Fibroblast of villous mesenchyme (primary cell): ENCODE measurements at places on chromosomes 7 and 10. TPM values are rescaled to one million over a fixed set of nuclear protein-coding genes. Genes with fewer than 3 reads are reported as not detected.

PRLHR gene
- not detected in 2 replicates for total RNA-seq

TEX47 gene
- not detected in 2 replicates for total RNA-seq

CAMK2B gene
- total RNA-seq: under 0.01 TPM in 1 of 2 replicates, not detected in the other

POU6F2 gene
- under 0.01 and 0.32 TPM in 2 replicates for total RNA-seq

PAX4 gene
- not detected in 2 replicates for total RNA-seq

SAMD9 gene
- 15.8 and 21.2 TPM in 2 replicates for total RNA-seq

SLC18A2 gene
- under 0.01 TPM in 1 of 2 replicates, not detected in the other for total RNA-seq

UBE3C gene
- 92.8 and 150 TPM in 2 replicates for total RNA-seq

SPDYE2 gene
- not detected in 2 replicates for total RNA-seq

OR2A5 gene
- total RNA-seq: not detected in 2 replicates

GRCh38 chr7:74993121-74993520 is 28.6 kb downstream of the CASTOR2 start:
- DNase-seq: no peak

GRCh38 chr10:48913674-48914073 is 26.0 kb downstream of the LRRC18 start:
- no peak for DNase-seq

DNA sequence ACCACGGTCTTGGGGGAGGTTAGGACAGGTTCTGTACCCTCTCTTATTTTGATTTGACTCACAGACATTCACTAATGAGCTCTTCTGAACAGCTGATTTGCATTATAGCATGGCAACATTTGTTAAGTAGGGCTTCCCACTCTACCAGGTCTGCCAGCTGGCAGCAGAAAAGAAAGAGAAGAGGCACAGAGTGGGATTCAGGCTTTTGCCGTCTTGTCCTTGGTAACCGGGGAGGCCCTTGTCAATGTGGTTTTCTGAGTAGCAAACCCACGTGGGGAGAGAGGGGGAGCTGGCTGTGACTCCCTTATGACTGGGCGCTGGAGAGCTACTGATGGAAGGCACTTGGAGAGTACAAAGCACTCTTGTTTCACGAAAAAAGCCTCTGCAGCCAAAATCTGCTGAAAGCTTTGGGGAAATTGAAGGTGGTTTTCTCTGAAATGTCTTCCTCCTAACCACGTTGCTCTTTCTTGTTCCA is 355.3 kb upstream of the GALNT17 start:
- no peak for DNase-seq

- no peak for DNase-seq
Measured at GRCh38 chr7:132697003-132697402, 120.7 kb upstream of the PLXNA4 start.

- DNase-seq: no peak
Measured at GRCh38 chr7:109235316-109235715, 665.6 kb downstream of the DNAJB9 start.

GRCh38 chr10:68813559-68813958 is 13.8 kb upstream of the STOX1 start:
- DNase-seq: no peak

DNA sequence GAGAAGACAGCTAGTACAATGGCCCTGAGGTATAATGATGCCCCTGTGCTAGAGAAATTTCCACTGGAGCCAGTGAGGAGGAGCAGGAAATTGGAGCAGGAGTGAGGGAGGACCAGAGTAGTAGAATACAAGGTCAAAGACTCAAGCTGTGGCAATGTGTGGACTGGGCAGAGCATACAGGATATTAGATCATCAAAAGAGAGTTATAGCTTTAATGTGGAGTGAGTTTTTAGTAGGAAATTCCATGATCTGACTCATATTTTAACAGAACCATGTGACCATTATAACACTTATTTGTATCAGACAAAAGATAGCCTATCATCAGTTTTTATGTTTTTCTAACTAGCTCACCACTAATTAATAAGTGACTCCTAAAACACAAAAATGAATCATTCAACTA is 154.1 kb downstream of the DGKB start:
- peak; percentile 40 for DNase-seq

DNA sequence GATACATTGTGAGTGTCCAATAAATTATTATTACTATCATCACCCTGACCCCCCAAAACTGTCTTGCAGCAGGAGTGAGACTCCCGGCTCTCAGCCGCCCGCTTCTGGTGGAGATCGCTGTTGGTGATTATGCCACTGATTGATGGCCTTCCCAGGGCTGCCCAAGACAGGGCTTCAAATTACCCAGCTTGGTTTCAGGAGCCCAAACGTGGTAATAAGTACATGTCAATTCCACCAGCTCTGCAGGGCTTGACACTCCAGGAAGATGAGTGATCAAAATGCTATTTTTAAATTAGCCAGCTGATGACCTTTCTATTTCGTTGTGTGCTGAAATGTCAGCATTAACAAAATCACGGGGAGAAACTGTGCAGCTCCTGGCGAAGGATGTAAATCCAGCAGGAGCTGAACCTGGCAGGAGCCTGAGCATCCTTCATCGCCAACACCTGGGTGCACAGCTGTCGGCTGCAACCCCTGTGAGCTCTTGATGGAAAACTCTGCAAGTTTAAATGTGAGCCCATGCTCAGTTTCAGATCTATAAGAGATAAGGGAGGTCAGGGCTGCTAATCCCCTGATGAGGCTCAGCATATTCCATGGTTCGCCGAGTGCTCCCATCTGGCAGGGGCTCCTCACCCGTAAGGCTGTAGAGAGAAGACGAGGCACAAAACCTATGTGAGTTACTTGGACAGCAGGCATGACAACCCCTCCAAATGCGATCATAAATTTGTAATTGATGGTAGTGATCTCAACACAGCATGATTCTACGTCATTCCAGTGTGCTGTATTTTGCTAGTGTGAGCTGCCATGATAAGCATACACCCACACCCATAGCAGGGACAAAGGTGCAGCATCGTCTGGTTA is 446.3 kb downstream of the TCERG1L start:
- DNase-seq: no peak

DNA sequence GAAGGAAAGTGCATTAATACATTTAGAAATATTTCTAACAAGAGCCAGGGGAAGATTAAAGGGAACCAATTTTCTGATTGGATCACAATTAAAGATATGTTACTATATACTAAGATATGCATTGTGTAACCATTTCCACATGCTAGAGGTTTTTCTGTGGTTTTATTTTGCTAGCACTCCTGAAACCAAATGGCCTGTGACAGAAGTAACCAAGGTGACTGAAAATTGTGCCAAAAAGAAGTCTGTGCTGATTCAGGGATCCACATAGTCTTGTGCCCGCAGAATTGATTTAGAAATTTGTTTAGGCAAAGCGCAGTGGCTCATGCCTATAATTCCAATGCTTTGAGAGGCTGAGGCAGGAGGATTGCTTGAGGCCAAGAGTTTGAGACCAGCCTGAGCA is 1.8 kb downstream of the CC2D2B start:
- DNase-seq: no peak

GRCh38 chr7:81659697-81660395 is 110.0 kb downstream of the HGF start:
- no peak for DNase-seq

DNA sequence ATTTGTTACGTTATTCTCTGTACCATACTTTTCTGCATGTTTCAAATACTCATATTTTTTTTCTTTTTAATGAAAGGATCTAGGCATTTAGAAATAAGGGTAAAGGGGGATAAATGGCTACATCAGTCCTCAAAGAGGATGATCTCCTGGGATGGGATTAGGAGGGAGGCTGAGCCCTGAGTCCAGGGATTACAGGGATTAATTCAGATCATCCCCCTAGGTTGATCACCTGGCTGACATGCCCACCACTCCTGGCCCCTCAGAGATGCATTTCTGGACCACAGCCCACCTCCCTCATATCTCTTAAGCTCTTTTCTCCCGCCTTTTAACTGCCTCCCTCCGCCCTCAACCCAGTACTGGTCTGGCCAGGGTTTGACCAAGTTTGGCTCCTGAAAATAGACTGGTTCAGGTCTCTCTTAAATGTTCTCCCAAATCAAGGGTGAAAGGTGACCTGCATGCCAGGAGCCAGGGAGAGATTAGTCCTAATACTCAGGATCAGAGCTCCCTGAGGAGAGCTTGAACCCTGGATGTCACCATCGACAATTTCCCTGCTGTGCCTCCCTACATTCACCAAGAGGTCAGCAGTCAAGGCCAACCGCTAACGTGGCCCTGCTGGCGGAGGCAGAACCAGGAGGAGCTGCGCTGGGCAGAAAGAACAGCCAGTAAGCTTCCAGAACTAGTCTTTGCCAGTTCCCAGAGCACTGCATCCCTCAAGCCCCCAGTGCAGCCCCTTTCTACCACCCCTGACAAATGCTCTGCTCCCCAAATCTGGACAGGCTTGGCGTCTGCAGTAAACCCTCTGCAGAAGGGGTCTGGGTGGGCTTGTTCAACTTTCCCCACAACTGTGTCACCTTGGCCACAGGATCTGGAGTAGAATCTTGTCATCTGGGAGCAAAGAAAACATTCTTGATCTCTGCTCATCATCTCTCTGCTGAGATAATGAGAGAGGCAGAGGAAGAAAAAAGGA is 3.0 kb upstream of the CCDC136 start:
- DNase-seq: no peak

DNA sequence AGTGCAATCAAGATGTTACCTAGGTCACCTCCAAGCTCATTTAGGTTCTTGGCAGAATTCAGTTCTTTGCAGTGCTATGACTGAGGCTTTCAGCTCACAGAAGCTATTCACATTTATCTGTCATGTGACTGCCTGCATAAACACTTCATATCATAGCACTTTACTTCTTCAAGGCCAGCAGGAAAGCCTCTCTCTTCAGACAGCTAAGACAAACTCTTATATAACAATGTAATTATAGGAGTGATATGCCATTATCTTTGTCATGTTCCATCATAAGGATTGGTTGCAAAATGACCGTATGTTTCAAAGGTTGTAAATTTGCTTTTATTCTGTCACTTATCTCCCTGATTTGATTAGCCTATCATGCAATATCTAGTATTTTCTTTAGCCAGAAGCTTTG is 78.8 kb upstream of the TMEM196 start:
- DNase-seq: no peak

DNA sequence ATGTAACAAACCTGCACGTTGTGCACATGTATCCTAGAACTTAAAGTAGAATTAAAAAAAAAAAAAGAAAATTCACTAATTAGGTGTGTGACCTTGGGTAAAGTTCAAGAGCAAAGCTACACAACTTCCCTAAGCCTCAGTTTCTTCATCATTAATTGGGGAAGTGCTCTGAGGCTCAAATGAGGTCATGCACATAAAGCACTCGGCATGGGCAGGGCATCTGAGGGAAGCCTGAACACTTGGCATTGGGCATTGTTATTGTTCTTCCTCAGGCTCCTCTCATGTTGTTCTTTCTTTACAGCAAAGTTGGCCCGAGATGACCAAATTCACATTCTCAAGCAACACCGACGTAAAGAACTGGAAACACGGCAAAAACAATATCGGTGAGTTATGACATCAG is 21.5 kb downstream of the ALOX5 start:
- no peak for DNase-seq

DNA sequence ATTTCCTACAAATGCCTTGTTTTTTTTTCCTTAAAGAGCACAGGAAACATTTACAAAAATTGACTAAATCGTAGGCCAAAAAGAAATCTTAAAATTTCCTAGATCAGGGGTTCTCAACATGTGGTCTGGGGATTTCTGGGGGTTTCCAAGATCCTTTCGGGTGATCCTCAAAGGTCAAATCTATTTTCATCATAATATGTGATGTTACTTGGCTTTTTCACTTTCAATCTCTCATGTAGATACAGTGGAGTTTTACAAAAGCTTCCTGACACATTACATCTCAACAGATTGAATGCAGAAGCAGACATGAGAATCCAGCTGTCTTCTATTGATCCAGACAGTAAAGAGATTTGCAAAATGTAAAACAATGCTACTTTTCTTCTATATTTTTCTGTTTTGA is 497.3 kb downstream of the INHBA start:
- DNase-seq: no peak

DNA sequence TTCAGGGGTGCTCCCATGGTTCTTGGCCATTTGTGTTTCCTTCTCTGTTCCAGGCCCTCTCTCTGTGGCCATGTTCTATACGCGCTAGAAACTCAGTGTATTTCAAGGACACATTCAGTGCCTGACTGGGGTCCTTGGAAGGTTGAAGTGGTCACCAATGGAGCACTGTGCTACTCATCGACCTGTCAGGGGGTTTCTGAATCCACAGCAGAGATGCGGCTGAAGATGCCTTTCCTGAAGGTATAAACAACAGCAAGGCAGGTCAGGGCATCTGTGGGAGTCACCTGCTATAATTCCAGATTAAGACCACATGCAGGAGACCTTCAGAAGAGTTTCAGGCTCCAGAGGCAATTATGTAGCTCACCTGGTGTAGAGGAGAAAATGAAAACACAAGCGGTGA is 86.8 kb upstream of the MGMT start:
- DNase-seq: no peak

- DNase-seq: no peak
Measured at GRCh38 chr10:125379592-125379991, 219.2 kb upstream of the CTBP2 start.

- no peak for DNase-seq
Measured at GRCh38 chr10:8100366-8100765, 45.9 kb downstream of the GATA3 start.

DNA sequence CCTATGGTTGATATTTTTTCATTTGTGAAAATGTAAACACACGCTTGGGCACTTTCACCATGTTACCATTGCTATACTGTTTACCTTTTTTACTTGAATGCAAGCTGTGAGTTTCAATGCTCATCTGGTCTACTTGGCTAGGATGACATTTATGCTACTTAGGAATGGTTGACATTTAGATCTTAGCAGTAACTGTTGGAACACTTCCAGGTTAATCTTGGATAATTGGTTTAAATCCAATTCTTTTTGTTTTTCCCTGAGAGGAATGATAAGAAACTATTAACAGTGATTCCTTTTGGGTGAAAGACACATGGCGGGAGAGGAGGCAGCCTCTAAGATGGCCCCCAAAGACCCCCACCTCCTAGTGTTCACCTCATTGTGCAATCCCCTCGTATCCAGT is 51.4 kb upstream of the AMPH start:
- no peak for DNase-seq

- no peak for DNase-seq
Measured at GRCh38 chr7:74526780-74527179, 73.1 kb downstream of the GTF2IRD1 start.
